ENCODE measurements at places on chromosomes 12 and 14.

DNA sequence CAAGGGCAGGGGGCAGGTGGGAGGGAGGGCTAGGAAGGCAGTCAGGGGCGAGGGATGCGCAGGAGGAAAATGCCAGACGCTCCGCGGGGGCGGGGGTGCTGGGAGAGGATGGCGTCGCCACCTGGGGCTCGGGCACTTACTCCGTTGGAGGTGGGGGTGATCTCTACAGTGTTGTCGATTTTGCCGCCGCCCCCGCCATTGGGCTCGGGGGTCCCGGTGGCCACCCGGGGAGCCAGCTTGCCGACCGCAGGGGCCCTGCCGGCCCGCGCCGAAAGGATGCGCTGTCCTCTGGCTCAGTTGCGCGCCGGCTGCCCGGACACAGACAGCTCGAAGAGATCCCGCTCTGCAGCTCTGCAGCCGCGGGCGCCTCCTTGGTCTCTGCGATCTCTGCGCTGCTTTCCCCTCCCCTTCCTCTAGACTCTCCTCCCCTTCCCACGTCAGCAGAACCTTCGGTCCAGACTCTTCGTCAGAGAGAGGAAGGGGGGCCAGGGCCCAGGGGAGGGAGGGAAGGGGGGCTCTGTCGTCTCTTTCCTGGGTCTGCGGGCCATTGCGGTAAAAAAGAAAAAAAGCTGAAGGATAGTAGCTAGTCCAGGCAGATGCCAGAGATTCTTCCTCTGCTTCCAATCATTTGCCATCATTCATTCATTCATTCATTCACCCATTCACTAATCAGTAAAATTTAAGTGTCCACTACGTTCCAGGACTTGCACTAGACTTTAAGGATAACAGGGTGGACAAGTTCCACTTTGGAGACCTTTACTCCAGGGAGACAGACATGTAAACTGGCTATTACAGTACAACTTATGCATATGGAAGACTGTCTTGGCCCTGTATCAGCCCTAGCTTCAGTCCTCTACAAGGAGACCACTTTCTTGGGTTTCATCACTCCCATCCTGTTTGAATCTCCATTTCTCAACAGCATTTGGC is at the start of gene SLC22A17:
Gene SLC22A17 (minus strand): TSS at position 382 of the 927 bp plus-strand sequence.
- peak; percentile 82 for DNase-seq

- no peak for DNase-seq
Measured at GRCh38 chr12:103249607-103250006, 246.2 kb downstream of the C12orf42 start.

DNA sequence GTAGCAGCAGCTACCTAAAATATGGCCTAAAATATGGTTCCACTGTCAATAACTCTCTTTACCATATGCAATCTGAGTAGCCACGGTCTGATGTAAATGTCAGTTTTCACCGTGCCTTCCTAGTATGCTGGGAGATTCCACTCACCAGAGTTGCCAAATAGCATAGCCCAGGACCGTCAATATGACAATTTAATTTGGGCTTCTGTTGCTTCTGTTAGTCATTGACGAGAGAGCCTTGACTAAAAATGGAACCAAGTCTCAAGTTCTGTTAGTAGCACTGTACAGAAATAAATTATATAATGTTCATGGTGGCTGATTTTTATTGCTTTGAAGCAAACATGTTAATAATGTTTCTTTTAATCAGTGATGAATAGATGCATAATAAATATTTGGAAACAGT is 348.4 kb downstream of the BCAT1 start:
- DNase-seq: no peak

DNA sequence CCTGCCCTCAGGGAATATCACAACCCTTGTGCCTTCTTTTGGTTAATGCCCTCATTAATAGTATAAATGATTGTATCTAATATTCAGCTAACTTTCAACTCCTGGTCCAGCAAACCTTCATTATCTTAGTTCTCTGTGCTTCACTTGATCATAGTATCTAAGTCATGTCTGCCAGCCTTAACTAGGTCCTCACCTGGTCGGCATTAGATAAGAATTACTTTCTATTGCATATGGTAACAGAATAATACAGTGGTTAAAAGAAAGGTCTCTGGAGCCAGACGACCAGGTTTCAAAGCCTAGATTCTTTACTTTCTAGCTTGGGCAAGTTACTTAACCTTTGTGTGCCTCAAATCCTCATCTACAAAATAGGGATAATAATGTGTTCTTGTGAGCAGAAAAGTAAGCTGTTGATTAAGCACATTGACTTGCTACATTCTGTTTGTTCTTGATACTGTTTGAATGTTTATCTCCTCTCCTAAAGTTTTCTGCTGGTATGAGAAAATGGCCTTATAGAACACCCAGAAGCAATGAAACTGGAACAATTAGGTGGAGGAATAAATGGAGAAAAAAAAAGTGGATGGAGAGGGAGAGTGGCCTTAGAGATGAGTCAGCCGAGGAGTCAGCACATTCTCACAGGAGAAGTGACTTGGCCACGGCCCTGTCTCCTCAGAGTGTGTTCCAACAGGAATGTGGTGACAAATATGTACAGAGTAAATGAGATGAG is 176.1 kb downstream of the SLC25A21 start:
- DNase-seq: peak; percentile 46

DNA sequence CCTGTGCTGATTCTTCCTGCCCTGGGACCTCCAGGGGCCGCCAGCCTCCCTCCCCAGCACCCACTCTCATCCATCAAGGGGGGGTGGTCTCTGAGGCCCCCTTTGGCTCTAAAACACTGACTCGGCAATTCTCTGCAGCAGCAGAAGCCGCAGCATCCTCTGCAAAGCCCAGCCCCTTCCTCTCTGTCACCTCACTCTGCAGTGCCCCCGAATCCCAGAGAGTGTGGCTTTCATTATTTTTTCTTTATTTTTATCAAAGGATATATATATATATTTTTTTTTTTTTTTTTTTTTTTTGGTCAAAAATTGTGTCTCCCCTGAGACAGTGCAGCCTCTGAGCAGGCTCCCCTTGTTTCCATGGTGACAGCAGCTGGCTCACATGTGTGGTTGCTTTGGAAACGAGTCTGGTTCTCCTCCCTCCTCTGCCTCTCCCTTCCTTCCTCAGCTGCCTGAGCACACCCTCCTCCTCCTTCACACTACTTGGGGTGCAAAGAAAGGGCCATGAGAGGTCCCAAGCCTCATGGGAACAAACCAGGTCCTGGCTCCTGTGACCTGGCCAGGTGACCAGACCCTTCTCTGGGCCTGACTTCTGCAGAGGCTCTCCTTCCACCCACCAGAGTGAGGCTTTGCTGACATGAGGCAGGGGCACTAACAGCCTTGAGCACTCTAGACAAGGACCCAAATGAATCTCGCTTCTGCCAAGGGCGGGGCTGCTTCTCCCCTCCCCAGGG is 100.5 kb downstream of the LRRC74A start:
- peak; percentile 84 for DNase-seq

DNA sequence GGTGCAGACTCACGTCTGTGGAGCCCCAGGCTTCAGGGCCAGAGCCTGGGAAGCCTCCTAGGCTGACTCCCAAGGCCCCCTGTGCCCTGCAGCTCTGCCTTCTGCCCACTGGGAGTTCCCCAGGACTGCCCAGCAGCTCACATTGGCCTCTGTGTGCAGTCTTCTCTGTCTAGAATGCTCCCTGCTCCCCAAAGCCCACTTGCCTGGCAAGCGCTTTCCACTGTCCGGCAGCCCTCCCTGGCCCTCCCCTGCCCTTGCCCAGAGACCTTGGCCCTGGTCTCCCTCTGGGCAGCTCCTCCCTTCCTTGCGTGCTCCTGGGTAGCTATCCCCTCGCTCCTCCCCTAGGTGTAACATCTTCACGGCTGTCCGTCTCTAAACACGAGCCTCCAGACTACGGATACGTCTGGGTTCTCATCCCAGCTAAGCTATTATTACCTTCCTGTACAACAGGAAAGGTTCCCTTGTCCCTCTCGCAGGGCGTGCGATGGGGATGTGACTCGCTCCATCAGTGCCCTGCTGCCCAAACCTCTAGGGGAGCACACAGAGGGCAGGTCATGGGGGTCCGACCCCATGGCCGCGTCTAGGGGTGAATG is 325.5 kb upstream of the RTL1 start:
- DNase-seq: no peak

DNA sequence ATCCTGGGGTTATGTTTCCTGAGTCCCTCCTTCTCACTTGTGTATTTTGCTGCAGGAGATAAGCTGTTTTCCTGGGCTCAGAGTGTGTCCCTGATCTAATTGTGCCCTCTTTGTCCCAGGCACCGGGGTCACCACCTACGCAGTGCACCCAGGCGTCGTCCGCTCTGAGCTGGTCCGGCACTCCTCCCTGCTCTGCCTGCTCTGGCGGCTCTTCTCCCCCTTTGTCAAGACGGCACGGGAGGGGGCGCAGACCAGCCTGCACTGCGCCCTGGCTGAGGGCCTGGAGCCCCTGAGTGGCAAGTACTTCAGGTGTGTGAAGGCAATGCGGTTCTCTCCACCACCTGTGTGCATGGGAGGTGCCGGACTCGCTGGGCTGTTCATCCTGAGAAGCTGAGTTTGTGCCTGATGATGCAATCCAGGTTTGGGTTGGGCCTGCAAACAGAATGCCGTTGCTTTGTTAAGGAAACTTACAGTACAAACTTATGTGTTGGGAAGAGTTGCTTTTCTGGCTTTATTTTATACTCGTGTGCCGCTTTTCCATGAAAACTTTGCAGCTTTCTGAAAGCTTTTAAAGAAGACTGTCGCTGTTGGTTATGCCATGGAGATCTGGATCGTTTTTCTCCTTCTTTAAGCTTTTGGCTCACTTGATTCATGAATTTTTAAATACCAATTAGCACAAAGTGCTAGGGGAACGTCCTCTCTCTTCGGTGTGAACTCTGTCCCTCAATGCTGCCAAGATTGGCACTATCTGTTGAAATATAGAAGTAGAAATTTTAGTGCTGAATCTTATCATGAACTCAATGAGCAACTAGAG is 27.6 kb downstream of the RDH12 start:
- DNase-seq: no peak

GRCh38 chr14:90727082-90727481 is 89.1 kb downstream of the TTC7B start:
- no peak for DNase-seq

GRCh38 chr12:1741154-1741949 is 50.5 kb downstream of the ADIPOR2 start:
- no peak for DNase-seq

DNA sequence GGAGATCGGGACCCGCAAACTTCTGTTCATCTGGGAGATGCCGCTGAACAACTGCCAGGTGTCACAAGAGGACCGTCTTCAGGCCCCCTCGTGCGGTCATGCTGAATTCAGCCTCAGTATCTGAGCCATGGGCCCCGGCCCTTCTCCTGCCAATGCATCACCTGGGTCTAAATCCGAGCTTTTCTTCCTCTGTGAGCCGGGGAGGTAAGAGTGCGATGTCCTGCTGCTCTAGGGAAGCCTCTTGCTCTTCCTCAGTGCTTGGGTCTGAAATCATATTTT is 155.8 kb upstream of the FKBP4 start:
- no peak for DNase-seq

GRCh38 chr12:62332598-62332997 is 72.4 kb downstream of the USP15 start:
- peak; percentile 66 for DNase-seq

- DNase-seq: peak; percentile 85
Measured at GRCh38 chr12:26651566-26652188, 181.3 kb downstream of the ITPR2 start.

DNA sequence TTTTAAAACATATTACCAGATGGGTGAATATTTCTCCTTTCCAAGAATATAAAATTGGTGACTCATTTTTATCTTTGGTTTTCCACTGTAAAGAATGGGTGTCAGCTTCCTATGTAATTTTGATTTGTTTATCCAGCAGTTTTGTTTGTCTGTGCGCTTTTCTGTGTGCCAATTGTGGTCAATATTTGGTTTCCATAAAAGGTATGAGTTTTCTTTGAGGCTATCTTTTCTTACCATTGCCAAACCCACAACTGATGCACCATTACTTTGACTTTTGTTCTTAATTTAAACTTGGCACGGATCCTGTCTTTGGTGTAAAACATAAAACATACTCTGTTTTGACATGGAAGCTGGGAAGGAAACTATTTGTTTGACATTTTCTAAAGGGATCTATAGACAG is 78.8 kb upstream of the NAV3 start:
- peak; percentile 91 for DNase-seq

GRCh38 chr12:60027266-60027665 is 431.4 kb downstream of the SLC16A7 start:
- DNase-seq: no peak

DNA sequence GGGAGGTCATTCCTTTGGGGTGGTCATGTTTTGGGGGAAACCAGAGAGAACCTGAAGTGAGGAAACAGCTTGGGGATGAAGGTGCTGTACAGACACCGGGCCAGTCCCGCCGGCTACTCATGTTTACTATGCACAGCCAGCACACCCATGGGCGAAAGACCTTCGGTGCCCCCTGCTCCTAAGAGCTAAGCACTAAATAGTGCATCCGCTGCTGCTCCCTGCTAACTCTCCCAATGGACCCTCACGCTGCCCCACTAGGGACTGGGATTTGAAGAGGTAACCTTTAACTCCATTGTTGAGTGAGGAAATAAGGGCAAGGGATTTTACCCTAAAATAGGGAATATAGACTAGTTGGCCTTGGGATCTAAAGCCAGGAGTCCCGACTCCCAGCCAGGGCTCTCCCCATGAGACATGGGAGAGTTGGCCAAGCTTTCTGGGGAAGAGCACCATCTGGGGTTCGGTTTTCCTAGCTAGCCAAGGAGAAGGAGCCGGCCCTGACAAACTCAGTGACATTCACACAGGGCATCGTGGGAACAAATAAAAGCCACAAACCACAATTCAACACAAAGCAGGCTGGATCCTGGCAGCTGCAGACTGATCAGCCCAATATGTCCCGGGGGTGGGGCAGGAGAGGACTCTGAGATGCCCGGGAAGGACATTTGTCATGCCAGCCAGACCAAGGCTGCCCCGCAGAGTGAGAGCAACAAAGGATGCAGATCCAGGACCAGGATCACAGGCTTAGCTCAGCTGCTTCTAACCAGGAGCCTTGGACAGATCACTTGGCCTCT is 91.7 kb downstream of the SINHCAF start:
- DNase-seq: no peak

DNA sequence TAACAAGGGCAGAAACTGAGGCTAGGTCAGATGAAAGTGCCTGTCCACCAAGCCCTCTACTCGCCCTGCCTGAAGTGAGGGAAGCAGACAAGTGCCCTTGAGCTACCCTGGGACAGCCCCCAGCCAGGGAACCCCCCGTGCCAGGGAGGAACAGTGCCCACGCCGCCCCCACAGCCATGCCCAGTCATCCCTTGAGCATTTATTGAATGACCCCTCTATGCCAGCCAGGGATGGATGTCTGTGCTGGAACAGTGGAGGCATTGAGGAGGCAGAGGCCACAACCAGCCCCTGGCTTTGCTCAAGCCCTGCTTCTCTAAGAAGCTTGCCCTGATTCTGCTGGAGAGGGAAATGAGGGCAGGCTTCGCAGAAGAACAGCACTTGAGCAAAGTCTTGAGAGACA is 3.7 kb upstream of the AQP6 start:
- no peak for DNase-seq

DNA sequence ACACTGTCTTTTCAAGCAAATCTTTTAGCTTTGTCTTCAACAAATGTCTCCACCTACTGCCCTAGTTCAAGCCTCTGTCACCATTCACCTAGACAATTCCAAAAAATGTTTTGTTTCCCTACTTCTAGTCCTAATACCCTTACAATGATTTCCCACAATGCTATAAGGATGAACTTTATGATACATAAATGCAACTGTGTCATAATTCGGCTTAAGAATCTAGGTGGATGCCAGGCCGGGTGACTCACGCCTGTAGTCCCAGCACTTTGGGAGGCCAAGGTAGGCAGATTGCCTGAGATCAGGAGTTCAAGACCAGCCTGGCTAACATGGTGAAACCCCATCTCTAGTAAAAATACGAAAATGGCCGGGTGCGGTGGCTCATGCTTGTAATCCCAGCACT is 20.7 kb upstream of the CREBL2 start:
- DNase-seq: no peak

Data from fibroblast of the aortic adventitia (primary cell).